ENCODE measurements at places on chromosomes 7 and 10.

DNA sequence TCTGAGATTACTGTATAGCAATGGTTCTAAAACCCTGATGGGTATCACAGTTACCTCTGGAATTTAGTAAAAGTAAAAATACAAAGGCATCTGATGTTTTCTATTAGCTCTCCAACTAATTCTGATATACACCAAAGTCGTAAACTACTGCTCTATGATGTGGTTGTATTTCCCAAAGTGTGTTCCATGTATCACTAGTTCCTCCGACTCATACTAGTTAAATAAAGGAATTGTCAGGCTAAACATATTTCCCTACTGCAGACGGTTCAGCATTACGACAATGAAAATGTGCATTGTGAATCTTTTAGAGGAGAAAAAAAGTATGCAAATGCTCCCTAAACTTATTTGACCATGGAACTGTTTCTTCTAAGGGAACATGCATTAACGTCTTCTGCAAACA is 38.9 kb downstream of the ZNF365 start:
- no peak for DNase-seq

GRCh38 chr7:134823400-134823799 is 44.0 kb downstream of the CALD1 start:
- DNase-seq = no peak

GRCh38 chr7:141928146-141928844 is 12.1 kb downstream of the OR9A4 start:
- no peak for DNase-seq

- no peak for DNase-seq
These were observed 6.2 kb upstream of the MYL7 start for GRCh38 chr7:44147026-44147991.

DNA sequence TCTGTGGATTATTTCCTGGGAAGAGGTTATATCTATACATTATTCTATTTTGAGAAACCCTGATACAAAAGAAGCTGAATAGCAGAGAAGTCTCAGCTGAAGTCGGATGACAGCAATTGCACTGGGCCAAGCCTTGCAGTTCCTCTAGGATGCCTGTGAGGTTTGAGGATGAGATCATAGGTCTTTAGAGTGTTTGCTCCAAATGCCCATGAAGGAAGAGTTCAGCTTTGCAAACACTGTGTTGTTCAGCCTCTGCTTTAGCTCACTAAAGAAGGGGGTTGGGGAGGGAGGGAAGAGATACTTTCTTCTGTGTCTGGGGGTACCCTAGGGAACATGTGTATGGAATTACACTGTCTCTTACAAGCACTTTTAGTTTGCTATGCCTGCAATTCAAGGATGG is 282.5 kb upstream of the NRP1 start:
- no peak for DNase-seq

GRCh38 chr7:155764438-155764793 is 47.8 kb downstream of the SHH start:
- DNase-seq = no peak

- no peak for DNase-seq
These were observed 2.7 kb upstream of the NRG3 start for GRCh38 chr10:81872206-81872862.

GRCh38 chr10:66180581-66181318 is 745.1 kb upstream of the LRRTM3 start:
- no peak for DNase-seq

GRCh38 chr7:110170841-110171240 is 920.1 kb upstream of the LRRN3 start:
- no peak for DNase-seq

DNA sequence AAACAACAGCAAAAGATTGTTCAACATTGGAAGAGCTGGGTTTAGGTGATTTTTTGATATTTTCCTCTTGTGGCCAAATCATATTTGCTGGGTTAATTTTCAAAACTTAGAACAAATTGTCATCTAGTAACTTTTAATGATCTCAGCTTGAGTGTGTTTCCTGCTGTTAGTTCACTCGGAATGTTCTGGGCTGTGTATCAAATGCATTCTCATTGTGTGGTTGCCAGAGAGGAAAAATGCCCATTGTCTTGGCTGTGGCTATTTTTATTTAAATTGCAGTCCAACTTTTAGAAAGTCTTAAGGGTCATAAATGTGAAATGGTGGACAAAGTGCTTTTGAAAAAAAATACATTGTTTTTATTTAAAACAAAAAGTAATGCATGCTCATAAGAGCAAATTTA is 542.0 kb downstream of the TNS3 start:
- no peak for DNase-seq

GRCh38 chr10:13161857-13162271 is 506 bp downstream of the MCM10 start:
- DNase-seq = no peak

DNA sequence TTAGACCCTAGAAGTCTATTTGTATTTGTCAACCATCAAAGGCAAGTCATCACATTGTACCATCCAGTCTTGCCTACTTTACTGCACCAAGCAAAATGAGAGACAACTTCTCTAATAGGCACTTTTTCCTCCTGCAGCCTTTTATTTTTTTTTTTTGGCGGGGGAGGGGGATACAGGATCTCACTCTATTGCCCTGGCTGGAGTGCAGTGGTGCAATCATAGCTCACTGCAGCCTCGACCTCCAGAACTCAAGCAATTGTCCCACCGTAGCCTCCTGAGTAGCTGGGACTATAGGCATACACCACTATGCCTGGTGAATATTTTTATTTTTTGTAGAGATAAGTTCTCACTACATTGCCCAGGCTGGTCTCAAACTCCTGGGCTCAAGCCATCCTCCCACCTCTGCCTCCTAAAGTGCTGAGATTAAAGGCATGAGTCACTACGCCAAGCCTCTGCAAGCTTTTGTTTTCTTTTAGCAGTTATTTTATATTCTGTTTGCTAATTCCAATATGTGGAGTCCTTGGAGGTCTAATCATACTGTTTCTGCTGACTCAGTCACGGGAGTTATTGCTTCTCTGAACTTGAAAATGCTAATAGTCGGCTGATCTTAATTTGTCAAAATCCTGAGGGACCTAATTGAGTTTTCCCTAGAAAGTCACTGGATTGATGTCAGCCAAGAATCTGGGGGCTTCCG is 14.2 kb downstream of the KPNA7 start:
- DNase-seq = no peak

GRCh38 chr10:123741146-123741545 is 75.0 kb downstream of the GPR26 start:
- no peak for DNase-seq

DNA sequence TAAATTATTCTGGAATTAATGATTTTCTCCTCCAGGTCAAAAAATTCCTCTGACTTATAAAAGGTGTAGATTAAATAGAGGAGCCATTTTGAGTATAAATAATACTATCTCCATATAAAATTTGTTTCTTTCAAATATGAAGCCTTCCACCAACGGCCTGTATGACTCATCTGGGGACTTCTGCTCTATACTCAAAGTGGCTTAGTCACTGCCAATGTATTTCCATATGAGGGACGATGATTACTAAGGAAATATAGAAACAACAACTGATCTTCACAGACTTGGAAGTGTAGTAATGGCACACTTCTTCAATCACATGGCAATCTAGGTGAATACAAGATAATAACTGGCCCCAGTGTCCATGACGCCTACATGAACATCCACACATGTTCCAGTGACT is 335.6 kb upstream of the HGF start:
- no peak for DNase-seq

DNA sequence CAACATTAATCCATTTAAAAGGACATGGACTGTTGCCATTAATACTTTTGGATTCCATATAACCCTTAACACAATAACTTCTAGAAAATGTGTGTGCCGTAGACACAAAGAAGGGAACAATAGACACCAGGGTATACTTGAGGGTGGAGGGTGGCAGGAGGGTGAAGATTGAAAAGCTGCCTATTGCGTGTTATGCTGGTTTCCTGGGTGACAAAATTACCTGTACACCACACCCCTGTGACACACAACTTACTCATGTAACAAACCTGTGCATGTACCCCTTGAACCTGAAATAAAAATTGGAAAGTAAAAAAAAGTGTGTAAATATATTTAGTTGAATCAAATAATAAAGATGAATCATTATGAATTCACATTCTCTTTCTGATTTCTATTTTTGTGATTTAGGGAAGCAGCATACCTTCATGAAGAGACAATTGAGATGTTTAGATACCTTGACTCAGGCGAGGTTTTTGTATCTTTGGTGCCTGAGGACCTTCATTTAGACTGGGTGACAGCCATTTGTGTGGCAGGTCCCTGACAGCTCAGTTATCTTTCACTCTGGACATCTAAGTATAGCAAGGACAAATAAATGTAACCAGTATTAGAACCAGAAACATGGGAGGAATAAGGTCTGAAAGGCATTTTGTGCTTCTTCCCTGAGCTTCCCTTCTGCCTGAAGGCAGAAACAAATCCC is 28.7 kb downstream of the GIMAP8 start:
- no peak for DNase-seq

GRCh38 chr7:49089717-49090116 is 165.4 kb downstream of the CDC14C start:
- DNase-seq = no peak

GRCh38 chr7:91239772-91240171 is 24.5 kb upstream of the FZD1 start:
- no peak for DNase-seq

- DNase-seq = no peak
These were observed 153.4 kb upstream of the LRGUK start for GRCh38 chr7:133973710-133974109.

- DNase-seq = no peak
These were observed 30.0 kb upstream of the WNT16 start for GRCh38 chr7:121298831-121299239.

- DNase-seq = no peak
These were observed 49.1 kb upstream of the FOXK1 start for GRCh38 chr7:4633012-4633411.

DNA sequence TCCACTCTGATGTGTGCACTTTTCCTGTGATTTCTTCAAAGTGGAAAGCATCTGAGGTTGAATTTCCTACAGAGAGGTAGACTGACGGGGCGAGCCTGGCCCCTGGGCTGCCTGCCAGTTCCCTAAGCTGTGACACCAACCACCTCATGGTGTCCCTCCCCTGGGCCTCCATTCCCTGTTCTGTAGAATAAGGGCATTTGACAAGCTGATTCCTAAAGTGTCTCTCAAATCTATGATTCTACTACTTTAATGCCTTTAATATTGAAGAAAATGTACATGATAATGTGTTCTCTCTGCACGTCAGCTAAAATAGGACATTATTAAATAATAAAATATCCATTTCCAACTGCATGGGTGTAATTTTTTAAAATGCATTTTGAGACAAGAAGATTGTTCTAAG is 105.1 kb downstream of the SEC61G start:
- no peak for DNase-seq

GRCh38 chr7:20651960-20652544 is 36.6 kb downstream of the ABCB5 start:
- DNase-seq = no peak

DNA sequence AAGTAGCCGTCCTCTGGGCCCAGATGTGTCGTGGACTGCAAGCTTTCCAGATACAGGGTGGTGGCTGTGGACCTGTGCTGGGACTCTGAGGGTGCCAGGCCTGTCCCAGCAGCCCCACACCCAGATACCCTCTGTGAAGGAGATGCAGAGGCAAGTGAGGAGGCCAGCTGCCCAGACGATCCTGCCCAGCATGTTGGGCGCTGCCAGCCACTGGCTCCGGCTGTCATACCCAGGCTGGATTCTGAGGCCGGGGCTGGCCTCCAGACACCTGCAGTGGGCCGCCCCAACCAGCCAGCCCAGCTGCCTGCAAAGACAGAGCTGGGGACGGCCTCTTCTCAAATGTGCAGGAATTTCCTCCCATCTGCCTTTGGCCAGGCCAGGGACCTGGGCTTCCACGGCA is 39.1 kb upstream of the EBF3 start:
- DNase-seq = no peak

DNA sequence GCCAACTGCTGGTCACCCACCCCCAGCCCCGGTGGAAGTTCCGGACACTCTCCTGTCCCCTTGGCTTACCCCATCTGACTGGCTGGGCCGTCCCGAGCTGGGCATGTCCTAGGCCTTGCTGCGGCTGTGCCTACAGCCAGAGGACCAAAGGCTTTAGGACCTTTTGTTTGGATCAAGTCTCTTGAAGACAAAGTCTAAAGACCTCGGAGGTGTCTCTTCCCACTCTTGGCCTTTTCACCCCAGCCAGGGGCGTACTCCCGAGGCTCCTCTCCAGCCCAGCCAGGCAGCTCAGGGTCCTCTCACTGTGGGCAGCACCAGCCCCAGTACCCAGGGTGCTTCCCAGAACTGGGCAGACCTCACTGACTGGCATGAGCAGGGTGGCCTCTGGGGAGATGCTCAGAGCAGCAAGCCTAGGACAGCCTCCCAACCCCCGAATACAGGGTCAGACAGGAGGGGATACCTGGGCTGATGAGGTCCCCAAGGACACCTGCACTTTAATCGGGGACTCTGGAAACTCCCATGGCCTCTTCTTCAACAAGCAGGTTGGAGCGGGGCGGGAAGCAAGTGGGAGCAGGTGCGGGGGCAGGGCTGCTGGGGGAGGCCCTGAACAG is 2.7 kb upstream of the PWWP2B start:
- no peak for DNase-seq

- no peak for DNase-seq
These were observed 3.2 kb upstream of the ZNF248 start for GRCh38 chr10:37860494-37861190.

Data from NCI-H526 treated with DMSO at 0.1 percent for 48 hours (cell line).